Fibroblast of upper back skin (primary cell): ENCODE measurements at places on chromosomes 6 and 20.

GRCh38 chr6:156879186-156879585, 102.0 kb downstream of the ARID1B start:
- no peak for DNase-seq

- DNase-seq = peak; percentile 94
Observed at GRCh38 chr6:15365273-15365687, 119.4 kb downstream of the JARID2 start.

DNA sequence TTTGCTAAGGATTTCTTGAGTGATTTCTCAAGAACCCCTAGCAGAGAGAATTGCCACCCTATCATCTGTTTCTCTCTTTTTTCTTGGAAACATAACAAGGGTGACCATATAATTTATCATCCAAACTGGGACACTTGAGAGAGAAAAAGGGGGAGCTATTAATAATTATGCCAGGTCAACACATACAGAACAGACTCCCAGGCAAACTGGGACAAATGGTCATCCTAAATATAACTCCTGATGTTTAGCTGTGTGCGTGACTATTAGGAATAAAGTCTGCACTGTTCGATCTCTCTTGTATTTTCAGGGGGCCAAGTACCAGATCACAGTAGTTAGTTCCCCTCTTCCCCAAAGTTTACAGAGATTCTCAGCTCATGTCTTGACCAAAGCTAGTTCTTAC, 11.7 kb upstream of the HS3ST5 start:
- DNase-seq = no peak

DNA sequence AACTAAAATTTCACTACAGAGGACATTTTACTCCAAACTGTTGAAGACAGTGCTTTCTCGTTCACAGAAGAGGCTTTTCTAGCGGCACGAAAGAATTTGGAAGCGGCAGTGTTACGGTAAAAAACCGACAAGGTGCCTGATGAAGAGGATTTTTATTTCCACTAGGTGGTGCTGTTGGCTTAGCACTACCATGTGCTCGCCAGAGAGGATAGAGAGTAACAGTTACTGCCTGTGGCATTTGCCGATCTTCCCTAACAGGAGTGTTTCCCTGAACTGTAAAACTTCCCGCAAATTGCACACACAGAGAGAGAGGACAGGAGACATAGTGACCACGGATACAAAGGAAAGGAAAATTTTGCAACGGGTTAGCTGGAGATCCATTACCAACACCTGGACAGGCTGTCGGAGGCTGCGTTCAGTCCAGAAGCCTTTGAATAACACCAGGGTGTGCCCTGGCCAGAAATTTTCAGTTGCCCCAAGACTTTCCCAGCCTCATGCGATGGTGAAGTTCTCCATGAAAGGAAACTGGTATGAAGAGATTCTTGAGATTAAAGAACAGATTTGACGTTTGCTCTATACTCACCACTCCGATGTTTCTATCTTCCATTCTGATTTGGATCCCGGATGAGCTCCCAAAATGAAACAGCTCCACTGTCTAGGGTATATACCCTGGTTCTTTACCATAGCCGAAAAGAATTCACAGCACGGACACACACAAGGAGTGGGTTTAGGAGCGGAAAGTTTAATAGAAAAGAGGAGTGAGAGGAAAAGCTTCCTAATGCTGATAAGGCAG, 48.1 kb downstream of the HLA-DPB1 start:
- DNase-seq = peak; percentile 15

GRCh38 chr20:58623579-58624473, 27.3 kb upstream of the STX16 start:
- DNase-seq = peak; percentile 96

GRCh38 chr6:143556529-143556928, 45.0 kb upstream of the FUCA2 start:
- peak; percentile 98 for DNase-seq

- DNase-seq = peak; percentile 96
Observed at GRCh38 chr6:87907521-87907920, 140.1 kb upstream of the SPACA1 start.

GRCh38 chr6:118708744-118709143, 57.4 kb upstream of the CEP85L start:
- DNase-seq = peak; percentile 79

- peak; percentile 53 for DNase-seq
Observed at GRCh38 chr6:85250586-85251220, 199.2 kb upstream of the NT5E start.

- DNase-seq = no peak
Observed at GRCh38 chr20:59469267-59470252, 134.8 kb upstream of the PHACTR3 start.

DNA sequence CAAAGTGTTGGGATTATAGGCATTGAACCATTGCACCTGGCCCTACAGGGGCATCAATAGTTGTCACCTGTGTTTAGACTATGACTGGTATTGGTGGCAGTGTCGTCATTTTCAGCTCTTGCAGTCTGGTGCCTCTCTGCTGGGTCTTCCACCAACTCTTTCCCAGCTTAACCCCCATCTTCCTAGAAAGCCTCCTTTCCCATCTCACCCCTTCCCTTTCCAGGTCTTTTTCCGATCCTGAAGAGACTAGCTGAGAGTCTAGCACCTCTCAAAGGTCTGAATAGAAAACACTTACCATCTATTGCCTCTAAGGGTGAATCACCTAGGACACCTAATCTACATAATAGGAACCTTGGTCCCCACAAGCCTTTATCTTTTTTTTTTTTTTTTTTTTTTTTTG, 71.0 kb downstream of the TCP11 start:
- DNase-seq = no peak

- peak; percentile 31 for DNase-seq
Observed at GRCh38 chr6:37653933-37654565, 43.6 kb downstream of the MDGA1 start.

- DNase-seq = no peak
Observed at GRCh38 chr6:167441715-167442206, 116.9 kb downstream of the TTLL2 start.

GRCh38 chr20:8267009-8267408, 134.9 kb downstream of the PLCB1 start:
- no peak for DNase-seq

DNA sequence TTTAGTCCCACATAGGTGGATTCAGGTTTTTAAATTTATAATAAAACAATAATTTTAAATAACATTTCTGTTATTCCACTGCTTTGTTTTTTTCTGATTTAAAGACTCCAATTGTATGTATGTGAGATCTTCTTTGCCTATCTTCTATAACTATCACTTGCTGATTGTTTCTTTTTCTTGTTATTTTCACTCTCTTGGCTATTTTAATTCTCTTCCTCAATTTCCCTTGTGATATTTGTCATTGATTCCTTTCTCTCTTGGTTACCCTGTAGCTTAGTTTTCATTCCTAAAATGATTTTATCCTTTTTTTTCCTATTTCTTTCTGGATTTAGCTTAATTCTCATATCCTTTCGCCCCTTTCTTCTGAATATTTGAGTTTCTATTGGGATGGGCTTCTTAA, 227.3 kb upstream of the TENT5A start:
- no peak for DNase-seq

DNA sequence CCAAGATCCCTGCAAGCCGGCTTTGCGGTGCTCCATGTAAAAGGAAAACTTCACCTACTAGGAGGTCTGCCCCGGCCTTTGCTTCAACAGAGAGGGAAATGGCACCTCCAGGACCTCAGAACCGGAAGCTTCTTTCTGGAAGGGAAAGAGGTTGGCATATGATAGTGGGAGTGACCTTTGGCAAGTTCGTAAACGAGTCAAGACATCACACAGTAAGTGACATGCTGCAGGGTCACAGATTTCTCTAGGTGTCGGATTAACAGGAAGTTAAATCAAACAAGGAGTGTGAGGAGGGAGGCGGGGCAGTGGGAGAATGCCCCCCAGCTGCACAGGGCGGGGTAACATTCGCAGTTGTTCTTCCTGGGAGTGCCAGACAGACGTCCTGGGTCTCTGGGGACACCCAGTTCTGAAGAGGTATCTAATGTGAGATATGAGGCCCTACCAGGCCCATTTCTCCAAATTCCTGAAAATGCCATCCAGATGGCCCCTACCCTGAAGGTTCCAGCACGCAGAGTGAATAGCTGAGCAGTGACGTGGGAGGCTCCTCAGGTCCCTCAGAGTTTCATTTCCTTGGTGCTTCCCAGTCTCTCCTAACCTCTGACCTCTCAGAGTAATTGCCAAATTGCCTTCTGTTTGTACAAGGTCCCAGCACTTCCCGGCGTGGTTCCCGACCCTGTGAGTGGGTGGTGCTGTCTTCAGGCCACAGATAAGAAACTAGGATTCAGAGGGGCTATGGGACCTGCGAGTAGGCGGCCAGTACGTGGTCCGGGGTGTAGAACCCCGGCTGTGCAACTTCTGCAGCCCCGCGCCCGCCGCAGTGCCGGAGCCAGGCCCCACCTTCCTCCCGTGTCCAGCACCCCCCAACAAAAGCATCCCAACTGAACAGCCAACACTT, 1.9 kb downstream of the RRBP1 start:
- peak; percentile 50 for DNase-seq

- no peak for DNase-seq
Observed at GRCh38 chr20:37236462-37236861, 25.2 kb downstream of the GHRH start.

DNA sequence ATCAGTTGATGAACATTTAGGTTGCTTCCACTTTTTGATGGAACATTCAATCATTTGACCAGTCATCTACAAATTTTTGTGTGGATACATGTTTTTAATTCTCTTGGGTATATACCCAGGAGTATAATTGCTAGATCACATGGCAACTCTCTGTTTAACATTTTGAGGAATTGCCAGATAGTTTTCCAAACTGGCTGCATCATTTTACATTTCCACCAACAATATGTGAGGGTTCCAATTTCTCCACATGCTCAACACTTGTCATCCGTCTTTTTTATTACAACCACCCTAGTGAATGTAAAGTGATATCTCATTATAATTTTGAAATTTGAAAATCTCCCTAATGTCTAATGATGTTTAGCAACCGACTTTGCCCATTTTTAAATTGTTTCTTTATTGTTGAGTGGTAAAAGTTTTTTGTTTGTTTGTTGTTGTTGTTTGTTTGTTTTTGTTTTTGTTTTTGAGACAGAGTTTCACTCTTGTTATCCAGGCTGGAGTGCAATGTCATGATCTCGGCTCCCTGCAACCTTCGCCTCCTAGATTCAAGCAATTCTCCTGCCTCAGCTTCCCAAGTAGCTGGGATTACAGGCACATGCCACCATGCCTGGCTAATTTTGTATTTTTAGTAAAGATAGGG, 53.7 kb upstream of the PDYN start:
- DNase-seq = no peak

GRCh38 chr6:26196846-26197635, 109.8 kb downstream of the HFE start:
- DNase-seq = peak; percentile 93

- no peak for DNase-seq
Observed at GRCh38 chr6:33965766-33966165, 162.0 kb upstream of the MLN start.

- DNase-seq = peak; percentile 72
Observed at GRCh38 chr6:34657037-34657306, 39.6 kb downstream of the ILRUN start.

DNA sequence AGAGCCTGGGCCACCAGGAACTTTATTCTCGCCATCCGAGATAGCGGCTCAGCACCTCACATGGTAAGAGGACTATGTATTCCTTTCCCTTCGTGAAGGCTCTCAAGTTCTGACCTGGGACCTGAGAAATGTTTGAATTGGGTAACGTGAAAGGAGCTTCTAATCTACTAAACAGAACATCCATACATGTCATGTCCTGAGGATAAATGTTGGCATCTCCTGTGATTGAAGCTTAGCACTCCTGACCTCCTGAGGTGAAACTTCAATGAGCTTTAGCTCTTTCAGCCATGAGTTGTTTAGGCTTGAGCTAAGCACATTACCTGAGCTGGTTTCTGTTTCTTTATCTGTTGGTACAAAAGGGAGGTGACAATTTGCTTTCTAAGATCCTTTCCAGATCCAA, 280.9 kb downstream of the PACRG start:
- DNase-seq = no peak

GRCh38 chr6:133394630-133395029, 153.5 kb downstream of the EYA4 start:
- DNase-seq = no peak

DNA sequence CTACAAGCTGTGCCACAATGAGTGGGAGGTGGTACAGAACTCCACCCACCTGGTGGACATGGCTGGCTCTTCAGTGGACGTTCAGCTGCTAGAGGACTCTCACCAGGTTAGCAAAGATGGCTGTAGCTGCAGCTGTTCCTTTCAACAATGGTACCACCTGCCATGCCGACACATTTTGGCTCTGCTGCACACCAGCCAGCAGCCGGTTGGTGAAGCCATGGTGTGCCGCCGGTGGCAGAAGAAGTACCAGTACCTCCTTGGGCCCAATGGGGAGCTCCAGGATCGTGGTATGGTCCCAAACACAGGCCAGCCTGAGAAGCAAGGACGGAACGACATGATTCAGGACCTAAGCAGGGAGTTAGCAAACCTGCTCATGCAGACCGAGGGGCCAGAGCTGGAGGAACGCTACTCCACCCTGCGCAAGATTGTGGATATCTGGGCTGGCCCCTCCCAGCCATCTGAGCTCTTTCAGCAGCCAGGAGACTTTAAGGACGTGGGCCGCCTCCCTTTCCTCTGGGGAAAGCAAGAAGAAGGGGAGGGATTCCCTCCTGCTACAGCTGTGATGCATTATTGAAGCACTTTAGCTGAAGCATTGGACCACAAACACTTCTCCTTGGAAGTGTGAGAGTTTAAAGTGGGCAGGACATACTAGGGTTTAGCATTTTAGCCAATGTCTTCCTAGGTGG, 2.8 kb upstream of the ZSWIM1 start:
- no peak for DNase-seq

DNA sequence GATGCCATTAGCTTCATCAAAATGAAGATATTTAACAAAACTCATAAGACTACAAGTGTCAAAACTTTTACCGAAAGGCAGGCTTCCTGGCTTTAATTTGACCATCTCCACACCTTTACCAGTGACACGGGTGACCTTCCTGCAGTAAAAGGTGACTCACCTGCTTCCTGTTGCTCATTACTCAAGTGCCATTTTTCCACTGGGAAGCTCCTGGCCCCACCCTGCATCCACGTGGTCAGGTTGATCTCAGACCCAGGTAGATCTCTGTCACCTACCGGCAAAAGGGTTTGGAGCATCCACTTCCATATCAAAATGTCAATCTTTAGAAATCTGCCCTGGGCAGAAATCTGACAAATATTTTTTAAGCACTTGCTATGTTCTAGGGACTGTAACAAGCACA, 31.9 kb upstream of the CDH4 start:
- DNase-seq = no peak

GRCh38 chr6:48736501-48737206, 625.7 kb upstream of the PTCHD4 start:
- peak; percentile 93 for DNase-seq

DNA sequence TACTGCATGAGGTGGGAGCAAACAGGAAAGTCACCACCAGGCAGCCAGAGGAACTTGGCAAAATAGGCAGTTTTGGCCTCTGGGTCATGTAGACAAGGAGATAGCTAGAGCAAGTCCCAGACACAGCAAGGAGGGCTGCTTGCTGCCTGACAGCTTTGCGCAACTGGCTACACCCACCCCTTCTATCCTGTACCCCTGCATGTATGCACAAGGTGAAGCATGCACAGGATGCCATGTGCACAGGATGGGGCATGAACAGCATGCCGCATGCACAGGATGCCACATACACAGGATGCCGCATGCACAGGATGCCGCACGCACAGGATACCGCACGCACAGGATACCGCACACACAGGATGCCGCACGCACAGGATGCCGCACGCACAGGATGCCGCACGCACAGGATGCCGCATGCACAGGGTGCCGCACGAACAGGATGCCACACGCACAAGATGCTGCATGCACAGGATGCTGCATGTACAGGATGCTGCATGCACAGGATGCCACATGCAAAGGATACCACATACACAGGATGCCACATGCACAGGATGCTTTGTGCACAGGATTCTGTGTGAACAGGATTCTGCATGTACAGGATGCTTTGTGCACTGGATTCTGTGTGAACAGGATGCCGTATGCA, 104.9 kb upstream of the IYD start:
- DNase-seq = no peak
